ENCODE measurements at places on chromosomes 1 and 21.

- DNase-seq = no peak
Observed at GRCh38 chr1:109186733-109187086, 27.0 kb upstream of the SARS1 start.

GRCh38 chr1:153291514-153291913 is 21.2 kb downstream of the PGLYRP3 start:
- no peak for DNase-seq

- DNase-seq = no peak
Observed at GRCh38 chr1:39538531-39539251, 37.9 kb downstream of the PABPC4 start.

GRCh38 chr1:3106216-3106615 is 37.2 kb downstream of the PRDM16 start:
- no peak for DNase-seq

DNA sequence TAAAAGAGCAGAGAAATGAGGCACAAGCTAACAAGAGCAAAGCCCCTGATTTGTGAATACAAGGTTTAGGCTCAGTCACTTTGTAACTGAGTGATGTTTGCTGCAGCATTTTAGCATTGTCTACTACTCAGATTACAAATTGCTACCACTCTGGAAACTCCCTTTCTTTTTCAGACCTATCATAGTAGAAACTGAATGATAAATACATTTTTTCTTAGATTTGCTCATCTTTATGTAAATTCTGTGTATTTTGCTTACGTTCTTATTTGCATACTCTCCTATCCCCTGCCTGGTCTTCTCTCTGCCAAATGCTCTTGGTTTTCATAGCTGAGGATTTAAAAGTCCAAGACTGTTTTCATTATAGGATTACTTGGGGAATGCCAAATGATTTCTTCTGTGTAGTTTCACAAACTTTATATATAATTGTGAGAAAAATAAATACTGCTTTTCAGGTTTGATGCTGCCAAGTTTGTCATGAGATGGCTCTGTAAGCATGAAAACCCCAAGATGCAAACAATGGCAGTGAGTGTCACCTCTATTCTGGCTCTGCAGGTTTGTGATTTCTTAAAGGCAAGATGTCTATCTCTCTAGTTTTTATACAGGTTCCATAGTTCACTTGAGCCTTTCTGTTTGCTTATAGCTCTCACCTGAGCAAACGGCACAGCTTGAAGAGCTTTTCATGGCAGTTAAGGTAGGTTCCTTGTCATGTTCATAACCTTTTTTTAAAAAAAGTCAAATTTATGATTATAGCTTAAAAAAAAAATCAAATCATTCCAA is 24.7 kb downstream of the ZYG11A start:
- DNase-seq = no peak

- DNase-seq = no peak
Observed at GRCh38 chr1:83055391-83056170, 943.4 kb downstream of the TTLL7 start.

- DNase-seq = no peak
Observed at GRCh38 chr1:47779613-47780012, 217.6 kb downstream of the TRABD2B start.

GRCh38 chr1:26019641-26020315 is 1.8 kb upstream of the EXTL1 start:
- DNase-seq = no peak

DNA sequence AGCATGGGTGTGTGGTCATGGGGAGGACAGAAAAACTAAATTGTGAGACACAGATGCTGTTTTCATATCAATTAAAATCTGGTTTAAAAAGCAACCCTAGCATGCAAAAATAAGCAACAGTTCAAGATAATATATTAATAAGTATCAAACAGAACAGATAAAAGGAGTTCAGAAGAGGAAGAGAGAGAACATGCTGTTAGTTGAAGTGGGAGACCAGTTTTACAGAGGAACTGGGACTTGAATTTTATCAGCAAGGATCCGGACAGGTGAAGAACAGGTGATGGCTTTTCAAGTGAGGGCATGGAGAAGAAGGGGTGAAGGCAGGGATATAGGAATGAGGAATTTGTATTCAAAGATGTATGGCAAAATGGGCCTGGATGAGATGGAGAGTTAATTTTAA is 75.9 kb downstream of the PRRX1 start:
- no peak for DNase-seq

DNA sequence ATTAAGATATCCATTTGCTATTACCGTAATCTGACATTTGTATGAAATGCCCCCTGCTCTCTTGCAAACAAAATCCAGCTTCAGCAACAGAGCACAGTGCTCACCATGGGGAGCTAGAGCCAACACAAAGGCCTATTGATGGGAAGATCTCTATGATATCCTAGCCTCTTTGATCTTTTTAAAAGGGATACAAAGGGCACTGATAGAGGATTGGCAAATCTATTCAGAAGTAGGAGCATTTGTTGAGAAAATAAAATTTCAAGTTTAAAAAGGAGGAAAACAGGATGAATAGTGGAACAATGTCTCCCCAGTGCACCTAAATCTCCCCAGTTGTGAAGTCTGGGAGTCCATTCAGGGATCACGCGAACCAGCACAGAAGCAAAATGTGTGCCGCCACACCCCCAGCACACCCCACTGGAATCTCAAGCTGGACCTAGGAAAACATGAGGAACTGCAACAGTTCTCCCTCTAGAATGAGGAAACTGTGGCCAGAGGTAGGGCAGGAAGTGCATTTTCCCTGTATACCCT is 32.2 kb downstream of the MRAP start:
- no peak for DNase-seq

Data from NT2/D1 (cell line).